Endodermal cell (in vitro differentiated cells): ENCODE measurements at places on chromosomes 2 and 18. TPM values are rescaled to one million over a fixed set of nuclear protein-coding genes. Genes with fewer than 3 reads are reported as not detected.

DNA sequence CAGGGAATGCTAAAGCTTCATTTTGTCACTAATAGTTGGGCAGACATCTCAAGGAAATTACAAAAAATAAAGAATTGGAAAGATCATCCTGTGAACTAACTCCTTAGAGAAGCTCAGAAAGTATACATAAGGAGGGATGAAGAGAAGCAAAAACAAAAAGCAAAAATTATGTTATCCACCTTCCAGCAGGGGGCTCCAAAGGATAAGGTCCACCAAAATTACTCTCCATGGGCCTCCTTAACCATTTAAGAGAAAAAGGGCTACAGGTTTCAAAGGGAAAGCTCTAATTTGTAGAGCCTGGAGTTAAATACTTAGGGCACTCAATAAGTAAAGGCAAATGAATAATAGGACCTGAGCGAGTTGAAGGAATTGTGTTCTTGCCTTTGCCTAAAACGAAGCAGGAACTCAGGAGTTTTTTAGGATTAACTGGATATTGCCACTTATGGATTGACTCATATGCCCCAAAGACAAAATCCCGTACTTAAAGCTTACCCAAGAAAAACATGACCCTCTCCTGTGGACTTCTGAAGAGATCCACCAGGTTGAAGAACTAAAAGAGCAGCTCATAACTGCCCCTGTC lies 1167.9 kb downstream of the DSC3 start:
- H3K4me3 ChIP-seq: no peak overlapping the region
- no peaks in the 10 kb centered on the region for H3K4me1 ChIP-seq
- H3K27ac ChIP-seq: no peak overlapping the region
- peak; percentile 71 for DNase-seq
- H3K27me3 ChIP-seq: no peaks in the 10 kb centered on the region

- H3K36me3 ChIP-seq: no peaks in the 10 kb centered on the region
- H3K27ac ChIP-seq: no peak overlapping the region
- no peak for DNase-seq
- H3K4me1 ChIP-seq: no peaks in the 10 kb centered on the region
- no peaks in the 10 kb centered on the region for H3K27me3 ChIP-seq
Measured at GRCh38 chr18:42606886-42607495, 508.5 kb downstream of the RIT2 start.

DNA sequence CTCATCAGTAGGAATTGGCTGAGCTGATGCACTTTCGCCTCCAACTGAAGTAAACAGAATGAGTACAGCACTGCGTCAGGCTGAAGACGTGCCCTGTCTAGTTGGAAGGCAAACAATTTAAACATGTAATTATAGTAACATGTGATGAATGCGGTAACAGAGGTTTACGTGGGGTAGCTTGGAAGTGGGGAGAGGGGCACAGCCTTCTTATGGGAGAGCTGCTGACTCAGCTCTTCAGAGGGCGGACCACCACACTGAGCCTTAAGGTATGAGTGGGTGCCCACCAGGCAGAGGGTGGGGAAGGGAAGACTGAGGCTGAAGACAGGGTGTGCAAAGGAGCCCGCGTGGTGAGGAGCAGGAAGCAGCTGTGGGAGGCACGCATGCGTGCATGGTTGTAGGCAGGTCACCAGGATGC lies 6.2 kb upstream of the EHD3 start:
- no peak overlapping the region for H3K4me3 ChIP-seq
- no peaks in the 10 kb centered on the region for H3K36me3 ChIP-seq
- H3K27ac ChIP-seq: no peak overlapping the region

GRCh38 chr2:69382547-69382946 lies 4.5 kb downstream of the GFPT1 start:
- no peak overlapping the region for H3K4me3 ChIP-seq
- H3K27ac ChIP-seq: no peak overlapping the region
- H3K4me1 ChIP-seq: no peaks in the 10 kb centered on the region
- no peak for DNase-seq
- peaks cover 9% of the 10 kb centered on the region for H3K36me3 ChIP-seq

DNA sequence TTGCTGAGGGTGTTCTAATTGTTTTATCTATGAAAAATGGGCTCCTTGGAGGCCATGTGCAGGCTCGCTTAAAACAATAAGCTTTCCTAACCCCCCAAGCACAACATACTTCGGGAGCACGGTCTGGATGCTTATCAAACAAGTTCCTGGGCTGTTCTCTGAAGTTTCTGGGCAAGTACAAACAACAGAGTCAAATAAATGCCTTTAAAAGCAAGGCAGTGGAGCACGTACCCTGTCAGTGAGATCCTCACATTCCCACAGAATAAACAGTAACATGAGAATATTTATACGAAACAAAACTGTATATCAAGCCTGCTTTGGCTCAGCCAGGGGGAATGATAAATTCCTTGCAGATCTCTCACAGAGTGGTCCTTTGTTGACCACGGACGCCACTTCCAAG lies 44.8 kb downstream of the FTCDNL1 start:
- DNase-seq: no peak
- H3K4me1 ChIP-seq: no peaks in the 10 kb centered on the region

The TCF23 gene
- not detected in 3 replicates for total RNA-seq

GRCh38 chr2:236627841-236628240 lies 58.2 kb downstream of the ACKR3 start:
- H3K4me3 ChIP-seq: no peak overlapping the region
- H3K27me3 ChIP-seq: no peaks in the 10 kb centered on the region
- no peaks in the 10 kb centered on the region for H3K36me3 ChIP-seq
- H3K4me1 ChIP-seq: no peaks in the 10 kb centered on the region

The GALNT5 gene
- total RNA-seq: 0.11 to 0.17 TPM in 2 of 3 replicates, not detected in the other

DNA sequence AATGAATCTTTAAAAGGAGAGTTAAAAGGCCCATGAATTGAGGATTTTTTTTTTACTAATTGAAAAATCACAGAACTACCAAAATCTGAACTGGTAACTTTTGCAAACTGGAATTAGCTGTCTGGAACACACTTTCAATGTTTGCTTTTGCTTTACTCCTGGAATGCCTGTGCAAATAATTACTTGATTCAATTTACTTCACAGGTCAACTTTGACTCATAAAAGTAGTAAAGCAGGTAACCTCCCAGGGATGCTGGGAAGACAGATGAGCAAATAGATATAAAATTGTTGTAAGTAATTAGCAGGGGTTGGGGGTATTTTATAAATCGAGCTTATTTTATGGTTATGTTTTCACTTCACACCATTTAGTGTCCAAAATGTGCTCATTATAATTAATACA lies 398.3 kb upstream of the HNRNPA3 start:
- no peaks in the 10 kb centered on the region for H3K4me1 ChIP-seq
- DNase-seq: no peak
- no peaks in the 10 kb centered on the region for H3K27me3 ChIP-seq
- no peak overlapping the region for H3K4me3 ChIP-seq

The ALPG gene
- total RNA-seq: not detected in 3 replicates

DNA sequence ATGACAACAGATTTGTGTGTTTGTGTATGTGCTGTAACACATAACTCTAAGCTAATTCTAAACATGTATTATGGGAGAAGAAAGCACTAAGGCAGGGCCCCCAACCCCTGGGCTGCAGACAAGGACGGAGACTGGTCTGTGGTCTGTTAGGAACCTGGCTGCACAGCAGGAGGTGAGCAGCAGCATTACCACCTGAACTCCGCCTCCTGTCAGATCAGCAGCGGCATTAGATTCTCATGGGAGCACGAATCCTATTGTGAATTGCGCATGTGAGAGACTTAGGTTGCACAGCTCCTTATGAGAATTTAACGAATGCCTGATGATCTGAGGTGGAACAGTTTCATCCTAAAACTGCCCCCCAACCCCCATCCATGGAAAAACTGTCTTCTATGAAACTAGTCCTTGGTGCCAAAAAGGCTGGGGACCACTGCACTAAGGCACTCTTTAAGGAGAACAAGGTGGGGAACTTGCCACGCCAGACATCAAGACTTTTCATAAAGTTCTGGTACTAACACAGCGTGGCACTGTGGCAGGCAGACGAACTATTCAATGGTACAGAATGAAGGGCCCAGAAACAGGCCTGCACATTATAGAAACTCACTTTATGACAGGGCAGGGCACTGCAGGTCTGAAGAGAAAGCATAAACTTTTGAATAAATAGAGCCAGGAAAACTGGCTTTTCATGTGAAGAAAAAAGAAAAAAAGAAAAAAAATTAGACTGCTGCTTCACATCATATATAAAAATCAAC lies 14.0 kb downstream of the REEP1 start:
- peaks cover 78% of the 10 kb centered on the region for H3K27me3 ChIP-seq
- peak; percentile 76 for DNase-seq
- H3K36me3 ChIP-seq: no peaks in the 10 kb centered on the region
- no peaks in the 10 kb centered on the region for H3K4me1 ChIP-seq
